Lower leg skin (tissue), 4 donors: ENCODE measurements at places on chromosomes 6 and 20. TPM values are rescaled to one million over a fixed set of nuclear protein-coding genes. Genes with fewer than 3 reads are reported as not detected.

DNA sequence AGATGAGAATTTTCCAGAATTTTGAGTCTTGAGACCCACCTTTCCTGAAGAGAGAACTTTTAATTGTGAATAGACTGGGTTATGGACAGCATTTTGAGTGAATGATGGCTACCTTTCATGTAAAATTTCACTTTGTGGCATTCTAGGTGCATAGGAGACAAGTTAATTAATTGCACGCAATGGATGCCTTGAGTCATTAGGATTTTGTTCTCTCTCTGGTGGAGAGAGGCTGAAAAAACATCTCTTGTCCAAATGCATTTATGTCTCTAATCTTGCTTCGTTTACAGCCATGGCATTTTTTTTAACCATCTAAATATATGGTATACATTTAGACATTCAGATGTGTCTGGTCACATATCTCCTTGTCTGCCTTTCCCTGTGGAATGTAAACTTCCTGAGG, 3.1 kb downstream of the RHAG start:
- DNase-seq: no peak

DNA sequence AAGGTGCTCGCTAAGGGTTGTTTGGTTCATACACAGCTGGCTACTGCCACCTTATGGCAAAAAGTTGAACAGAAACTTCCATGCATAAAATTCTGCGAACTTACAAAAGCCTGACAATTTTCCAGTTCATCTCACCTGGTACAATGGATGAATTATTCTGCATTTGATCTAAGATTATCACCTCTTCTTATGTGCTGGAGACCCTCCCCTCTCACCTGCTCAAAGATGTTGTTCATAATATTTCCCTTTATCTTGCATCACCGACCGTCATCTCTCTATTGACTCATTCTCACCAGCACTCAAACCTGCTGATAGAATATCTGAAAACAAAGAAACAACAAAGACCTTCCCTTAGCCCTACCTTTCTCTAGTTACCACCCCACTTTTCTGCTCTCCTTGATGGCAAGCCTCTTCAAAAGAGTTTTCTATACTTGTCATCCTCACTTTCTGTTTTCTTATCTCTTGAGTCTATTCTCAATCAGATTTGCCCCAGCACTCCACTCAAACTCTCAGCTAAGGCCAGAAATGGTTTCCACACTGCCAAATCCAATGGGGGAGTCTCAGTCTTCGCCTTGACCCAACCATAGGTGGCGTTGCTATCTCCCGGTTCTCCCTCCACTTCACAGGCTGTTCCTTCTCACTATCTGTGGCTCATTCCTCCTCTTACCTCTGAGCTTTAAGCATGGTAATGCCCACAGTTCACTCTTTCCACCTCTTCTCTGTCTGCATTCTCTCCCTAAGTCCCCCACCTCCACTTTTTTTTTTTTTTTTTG, 25.8 kb downstream of the SNRNP48 start:
- DNase-seq: no peak

GRCh38 chr6:78693835-78694234, 173.5 kb upstream of the IRAK1BP1 start:
- DNase-seq: no peak

DNA sequence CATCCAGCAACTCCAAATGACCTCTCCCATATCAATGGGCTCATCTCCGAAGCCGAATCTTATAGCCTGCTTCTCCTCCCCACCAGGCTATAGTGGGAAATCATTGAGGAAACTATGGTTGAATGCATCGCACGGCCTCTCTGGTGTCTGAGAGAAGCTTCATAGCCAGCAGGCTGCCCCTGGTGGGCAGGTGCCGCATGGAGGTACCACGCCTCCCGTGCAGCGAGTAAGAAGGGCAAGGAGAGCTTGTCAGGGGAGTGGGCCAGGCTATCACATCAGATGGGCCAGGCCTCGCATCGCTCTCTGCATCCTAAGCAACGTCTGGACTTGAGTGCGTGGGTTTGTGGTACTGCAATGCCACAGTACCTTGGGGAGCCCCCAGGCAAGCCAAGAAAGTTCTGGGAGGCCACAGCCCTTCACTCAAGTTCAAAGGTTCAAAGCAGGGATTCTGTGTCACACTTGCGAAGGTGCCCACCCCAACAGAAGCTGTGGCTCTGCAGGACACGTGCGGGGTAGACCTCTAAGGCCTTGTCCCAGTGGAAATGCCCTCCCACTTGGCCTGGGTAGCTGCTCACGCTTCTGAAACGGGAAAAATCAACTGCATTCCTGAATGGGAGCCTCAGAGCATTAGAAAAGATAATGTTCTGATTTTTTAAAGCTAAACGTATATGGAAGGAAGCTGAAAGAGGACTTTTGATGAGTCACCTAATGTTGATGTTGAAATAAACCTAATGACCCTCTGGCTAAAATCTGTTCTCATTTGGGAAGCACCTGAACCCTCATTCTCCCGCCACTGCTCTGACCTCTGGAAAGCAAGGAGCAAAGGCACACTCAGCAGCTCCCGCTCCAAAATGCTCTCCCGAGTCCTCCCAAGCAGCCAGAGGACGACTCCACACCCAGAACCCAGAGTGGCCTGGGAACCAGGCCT, 8.4 kb upstream of the IRF4 start:
- peak; percentile 70 for DNase-seq

- no peak for DNase-seq
These were observed 545 bp downstream of the SLC35D3 start for GRCh38 chr6:136922685-136923006.

DNA sequence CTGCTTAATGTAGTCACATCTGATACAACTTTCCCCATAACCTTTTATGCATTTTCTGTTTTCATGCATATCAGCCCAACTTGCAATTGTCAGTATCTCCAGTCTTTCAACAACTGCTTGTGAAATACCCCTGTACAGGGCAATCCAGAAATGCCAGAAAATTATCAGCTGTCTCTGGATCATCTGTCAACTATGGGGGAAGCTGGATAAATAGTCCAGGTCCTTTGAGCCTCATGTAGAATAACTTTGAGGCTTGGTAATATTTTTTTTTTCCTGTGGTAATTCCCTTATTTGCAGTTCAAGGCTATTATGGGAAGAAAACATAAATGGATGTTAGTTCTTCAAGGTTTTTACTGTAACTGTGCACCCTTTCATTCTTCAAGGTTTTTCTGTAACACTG, 6.2 kb downstream of the DEFB125 start:
- no peak for DNase-seq

DNA sequence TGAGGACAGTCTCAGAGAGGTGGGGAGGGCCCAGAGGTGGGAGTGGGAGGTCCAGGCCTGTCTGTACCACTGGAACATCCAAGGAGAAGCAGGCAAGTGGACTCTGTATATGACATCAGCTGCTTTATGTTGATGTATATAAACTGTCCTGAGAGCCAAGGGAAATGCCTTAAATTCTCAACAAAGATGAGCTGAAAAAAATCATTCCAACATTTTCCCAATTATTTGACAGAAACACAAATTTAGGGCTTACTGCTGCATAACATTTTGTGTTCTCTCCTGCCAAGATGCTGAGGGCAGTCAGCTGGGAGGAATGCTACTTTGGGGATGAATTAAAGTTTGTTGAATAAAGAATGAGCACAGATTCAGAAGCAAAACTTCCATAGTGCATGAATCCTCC, 52.8 kb downstream of the FOXC1 start:
- peak; percentile 37 for DNase-seq

The NRSN1 gene
- total RNA-seq: not detected

The ID1 gene
- total RNA-seq: 353 TPM

The LHFPL5 gene
- total RNA-seq: not detected
